ENCODE measurements at places on chromosomes 3 and 15.

DNA sequence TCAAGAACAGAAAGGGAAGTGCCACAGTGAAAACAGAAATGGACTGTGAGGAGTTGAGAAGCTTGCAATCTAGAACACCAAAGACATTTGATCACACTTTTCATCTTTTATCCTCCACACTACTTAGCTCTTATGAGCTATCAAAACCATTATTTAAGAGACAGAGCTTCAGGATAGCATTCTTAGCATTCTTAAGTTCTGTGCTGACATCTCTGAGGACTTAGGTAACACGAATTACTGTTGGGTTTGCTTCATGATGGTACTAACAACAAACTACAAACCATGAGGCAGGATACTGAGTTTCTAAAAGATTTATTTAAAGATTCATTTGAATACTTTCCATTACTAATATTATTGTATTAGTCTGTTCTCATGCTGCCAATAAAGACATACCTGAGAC is 1038.6 kb downstream of the TUSC7 start:
- no peak for DNase-seq

- DNase-seq = no peak
Observed at GRCh38 chr15:70596354-70597055, 166.9 kb downstream of the UACA start.

GRCh38 chr3:16028604-16029003 is 145.9 kb upstream of the GALNT15 start:
- no peak for DNase-seq

GRCh38 chr15:67419705-67420104 is 101.2 kb upstream of the C15orf61 start:
- no peak for DNase-seq

DNA sequence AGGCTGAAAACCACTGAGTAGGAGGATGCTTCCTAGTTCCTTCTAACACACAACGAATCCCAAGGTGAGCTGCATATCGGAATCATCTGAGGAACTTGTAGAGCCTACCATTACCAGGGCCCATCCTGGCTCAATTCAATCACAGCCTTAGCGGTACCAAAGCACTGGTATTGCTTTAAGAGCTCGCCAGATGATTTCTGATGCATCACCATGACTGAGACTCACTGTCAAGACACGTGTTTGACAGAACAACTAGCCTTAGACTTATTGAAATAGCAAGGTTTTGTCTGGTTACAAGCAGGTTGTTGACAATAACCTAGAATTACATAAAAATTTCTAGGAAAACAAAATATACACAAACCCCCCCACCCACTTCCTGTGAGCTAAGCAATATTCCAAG is 68.5 kb downstream of the CBLB start:
- DNase-seq = no peak

DNA sequence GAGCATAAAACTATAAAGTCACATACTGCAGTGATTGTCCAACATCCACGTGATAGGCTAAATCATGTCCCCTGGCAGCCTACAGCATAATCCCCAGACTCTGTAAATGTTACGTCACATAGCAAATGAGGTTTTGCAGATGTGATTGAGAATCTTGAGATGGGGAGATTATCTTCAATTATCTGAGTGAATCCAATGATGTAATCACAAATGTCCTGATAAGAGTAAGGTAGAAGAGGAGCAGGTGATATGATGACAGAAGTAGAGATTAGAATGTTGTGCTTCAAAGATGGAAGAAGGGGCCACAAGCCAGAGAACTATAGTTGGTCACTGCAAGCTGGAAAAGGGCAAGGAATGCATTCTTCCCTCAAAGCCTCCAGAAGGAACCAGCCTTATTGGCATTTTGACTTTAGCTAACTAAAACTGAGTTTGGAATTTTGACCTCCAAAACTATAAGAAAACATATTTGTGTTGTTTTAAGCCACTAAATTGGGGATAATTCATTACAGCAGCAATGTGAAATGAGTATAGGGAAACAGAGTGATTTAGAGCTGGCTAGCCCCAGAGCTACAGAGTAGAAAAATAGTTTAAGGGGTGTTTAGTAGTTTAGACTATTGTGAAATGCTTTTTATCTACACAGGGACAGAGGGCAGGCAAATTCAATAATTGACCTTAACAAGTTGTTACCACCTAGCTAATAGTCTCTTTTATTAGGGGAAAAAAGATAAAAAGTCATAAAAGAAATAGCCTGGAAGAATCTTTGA is 15.2 kb downstream of the SLC2A2 start:
- DNase-seq = no peak

DNA sequence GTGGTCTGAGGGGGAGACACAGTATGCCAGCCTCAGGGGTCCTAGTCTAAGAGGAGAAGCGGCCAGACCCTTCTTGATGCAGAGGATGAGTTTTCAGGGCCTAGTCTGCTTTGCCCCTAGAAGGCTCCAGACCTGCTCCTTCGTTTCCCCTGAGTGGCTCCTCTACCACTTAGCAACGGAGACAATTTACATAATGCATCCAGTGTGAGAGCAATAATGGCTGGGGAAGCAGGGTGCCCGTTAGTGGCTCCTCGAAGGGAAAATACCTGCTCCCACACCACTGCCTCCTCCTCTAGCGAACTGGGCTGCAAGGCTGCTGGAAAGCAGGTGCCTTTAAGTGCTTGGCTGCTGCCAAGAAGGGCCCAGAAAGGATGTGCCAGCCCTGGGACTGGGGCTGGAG is 38.9 kb downstream of the CACNA2D2 start:
- no peak for DNase-seq

DNA sequence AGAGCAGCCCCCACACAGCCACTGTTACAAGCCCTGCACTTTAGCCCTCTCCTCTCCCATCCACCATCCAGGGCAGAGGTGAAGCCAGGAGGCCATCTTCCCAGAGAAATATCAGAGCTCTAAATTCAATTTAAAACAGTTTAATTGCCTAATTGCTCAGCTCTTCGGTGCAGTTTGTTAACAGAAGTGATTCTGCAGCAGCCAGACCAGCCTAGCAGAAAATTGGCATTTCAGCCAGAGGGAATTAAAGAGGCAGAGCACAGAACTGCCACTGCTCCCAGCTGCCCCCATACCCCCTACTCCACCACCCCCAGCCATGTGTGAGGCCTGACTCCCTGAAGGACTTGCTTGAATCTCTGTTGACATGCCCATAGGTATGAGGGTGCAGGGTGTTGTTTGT is 38.5 kb downstream of the TPRA1 start:
- no peak for DNase-seq

GRCh38 chr3:194766845-194767244 is 81.2 kb downstream of the FAM43A start:
- DNase-seq = no peak

DNA sequence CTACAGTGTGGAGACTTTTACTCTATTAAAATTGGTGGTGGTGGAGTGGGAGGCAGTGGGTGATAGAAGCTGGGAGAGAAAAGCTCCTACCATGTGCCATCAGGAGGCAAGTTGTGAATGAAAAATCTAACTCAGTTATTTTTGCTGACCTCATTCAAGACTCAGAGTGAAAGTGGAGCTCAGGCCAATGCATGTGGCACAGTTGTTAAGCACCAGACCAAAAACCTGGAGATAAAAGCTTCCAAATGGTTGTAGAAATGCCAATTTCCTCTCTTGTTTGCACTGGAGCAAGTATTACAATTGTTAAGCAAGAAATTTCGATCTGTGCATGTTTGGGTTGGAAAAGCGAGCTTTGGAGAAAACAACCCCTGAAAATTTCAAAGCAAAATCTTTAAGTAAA is 81.5 kb upstream of the PRICKLE2 start:
- no peak for DNase-seq

GRCh38 chr15:28026221-28026620 is 72.9 kb downstream of the OCA2 start:
- DNase-seq = no peak

- no peak for DNase-seq
Observed at GRCh38 chr3:41933154-41933676, 28.7 kb downstream of the ULK4 start.

GRCh38 chr3:84637272-84637671 is 321.5 kb upstream of the CADM2 start:
- DNase-seq = no peak

DNA sequence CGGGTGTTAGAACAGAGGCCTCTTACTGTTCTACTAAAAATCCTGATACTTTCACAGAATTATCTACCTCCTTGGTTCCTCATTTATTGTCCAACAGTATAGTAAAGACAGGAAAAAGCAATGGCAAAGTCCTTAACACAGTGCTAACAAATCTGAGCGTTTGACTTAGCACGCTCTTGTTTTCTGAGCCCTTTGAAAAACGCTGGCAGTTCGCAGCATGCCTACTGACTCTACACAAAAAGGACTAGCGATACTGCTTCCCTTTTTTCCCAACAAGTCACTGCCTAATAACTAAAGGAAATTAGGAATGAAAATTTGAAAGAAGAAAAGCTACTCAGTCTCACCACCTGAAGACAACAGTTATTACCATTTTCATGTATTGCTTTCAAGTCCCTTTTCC is 34.8 kb upstream of the CEMIP start:
- DNase-seq = no peak

DNA sequence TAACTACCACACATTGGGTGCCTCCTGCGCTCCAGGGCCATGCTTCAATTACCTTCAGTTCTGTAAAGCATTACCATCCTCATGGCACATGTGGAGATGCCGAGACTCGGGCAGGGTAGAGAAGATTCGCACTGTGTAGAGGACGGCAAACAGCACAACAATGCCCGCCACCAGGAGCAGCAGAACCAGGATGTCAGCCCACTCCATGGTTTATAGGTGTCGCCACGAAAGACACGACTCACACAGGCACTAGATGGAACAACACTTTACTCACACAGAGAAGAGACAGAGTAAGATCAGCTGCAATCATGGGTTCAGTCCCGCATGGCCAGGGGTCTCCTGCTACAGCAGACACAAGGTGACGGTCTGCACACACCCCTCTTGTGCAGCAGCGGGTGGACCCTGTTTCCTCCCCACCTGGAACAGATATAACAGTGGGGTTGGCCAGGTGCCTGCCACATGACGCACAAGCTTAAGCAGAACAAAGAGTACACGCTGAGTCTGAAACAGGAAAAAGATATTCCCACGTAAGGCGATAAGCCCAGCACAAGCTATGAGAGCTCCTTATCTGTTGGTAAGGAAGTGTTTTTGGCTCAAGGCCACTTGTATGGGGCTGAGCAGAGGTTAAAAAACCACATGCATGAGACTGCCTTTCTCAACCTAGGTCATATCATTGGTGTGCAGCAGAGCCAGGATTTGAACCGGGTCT is 2.5 kb upstream of the TBC1D21 start:
- DNase-seq = no peak

- DNase-seq = no peak
Observed at GRCh38 chr3:168407381-168407780, 311.7 kb upstream of the GOLIM4 start.

DNA sequence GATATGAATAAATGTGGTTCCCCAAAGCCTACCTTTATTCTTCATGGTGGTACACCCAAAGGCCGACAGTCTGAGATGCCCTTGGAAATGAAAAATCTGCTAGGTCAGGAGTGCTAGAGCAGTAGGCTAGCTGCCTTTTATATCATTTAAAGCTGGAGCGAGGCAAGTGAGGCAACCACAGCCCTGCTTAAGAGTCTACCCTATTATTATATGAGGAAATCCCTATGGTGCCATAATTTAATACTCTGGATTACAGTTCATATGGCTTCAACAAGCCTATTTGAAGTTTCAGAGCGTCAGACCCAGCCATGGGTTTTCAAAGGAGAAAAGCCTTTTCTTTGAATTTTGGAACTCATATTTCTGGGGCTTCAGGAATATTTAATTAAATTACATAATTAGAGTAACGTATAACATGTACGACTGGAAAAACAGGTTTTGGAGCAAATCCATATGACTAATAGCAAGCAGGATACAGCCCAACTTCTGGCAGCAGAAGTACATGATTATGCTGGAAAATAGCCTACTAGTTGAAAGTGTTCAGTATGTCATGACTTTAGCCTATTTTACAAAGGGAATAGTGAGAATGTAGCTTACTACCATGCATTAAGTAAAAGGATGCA is 18.0 kb upstream of the SLTM start:
- no peak for DNase-seq

DNA sequence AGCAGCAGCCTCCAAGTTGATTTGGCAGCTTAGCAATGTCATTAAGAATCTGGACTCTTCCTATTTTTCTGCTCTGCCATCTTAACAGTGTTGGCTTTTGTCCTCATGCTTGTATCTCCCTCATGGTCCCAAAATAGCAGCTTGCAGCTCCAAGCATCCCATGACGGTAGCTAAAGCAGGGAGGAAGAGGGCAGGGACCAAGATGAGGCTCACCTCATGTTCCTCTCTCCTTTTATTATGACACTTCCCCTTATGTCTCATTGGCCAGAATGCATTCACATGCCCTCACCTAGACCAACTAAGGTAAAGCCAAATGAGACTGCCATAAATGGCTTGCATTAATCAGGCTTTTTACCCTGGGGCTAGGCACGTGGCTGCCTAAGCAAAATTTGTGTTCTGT is 382.4 kb downstream of the SHQ1 start:
- DNase-seq = no peak

- no peak for DNase-seq
Observed at GRCh38 chr15:68403161-68403941, 28.6 kb downstream of the ITGA11 start.

DNA sequence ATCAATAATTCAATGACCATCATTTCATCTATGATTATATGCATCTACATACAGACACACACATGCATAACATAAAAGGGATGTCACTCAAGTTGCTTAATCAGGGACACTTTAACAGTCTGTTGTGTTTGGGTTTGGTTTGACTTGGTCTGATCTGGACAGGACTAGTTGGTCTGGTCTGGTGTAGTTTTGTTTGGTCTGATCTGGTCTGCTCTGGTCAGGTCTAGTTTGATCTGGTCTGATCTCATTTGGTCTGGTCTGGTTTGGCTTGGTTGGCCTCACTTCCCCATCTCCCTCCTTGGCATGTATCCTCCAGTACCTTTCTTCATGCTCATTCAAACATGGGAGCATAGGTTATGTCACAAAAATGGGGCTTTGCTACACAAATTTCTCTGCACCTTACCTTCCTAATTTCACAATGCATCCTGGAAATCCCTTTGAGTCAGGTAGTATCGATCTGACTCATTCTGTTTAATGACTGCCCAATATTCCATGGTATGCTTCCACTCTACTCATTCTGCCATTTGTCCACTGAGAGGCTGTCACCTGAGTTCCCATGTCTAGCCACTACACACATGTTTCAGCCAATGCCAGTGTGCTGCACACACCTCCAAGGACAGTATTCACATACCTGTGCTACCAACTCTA is 73.0 kb upstream of the TPM1 start:
- no peak for DNase-seq

DNA sequence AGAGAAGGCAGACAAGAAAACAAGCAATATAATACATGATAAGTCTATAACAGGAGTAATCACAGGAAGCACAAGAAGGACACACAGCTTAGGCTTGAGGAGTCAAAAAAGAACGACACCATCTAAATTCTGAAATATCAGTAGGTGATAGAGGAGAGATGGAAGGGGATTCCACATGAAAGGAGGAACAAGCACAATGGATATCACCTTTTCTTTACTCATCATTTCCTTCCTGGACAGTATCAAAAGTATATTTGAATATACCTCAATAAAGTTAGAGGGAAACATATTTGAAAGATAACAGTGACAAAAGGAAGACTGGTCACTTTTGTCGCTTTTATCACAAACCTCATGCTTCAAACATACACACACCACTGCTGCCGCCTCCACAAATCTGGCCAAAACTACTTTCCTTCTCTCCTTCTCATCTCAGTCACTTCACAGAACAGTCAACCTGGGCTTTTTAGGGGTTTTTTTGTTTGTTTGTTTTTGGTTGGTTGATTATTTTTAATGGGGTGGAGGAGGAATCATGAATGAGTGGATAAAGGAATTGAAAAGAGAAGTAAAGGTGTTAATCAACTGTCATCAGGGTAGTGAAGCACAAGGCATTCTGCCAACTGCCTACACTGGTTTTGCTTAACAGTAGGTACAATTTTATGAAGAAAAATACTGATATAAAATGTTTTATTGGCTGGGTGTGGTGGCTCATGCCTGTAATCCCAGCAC is 18.5 kb downstream of the DENND4A start:
- no peak for DNase-seq

All from retina (tissue), 1 donor.